ENCODE measurements at places on chromosomes 4 and X. TPM values are rescaled to one million over a fixed set of nuclear protein-coding genes. Genes with fewer than 3 reads are reported as not detected.

Gene TMEM31
- total RNA-seq = not detected

Gene FAM184B
- under 0.01 TPM for total RNA-seq

Gene SMPX
- total RNA-seq = not detected

Gene EMCN
- 0.49 TPM for total RNA-seq

Gene SHISA3
- not detected for total RNA-seq

Gene C4orf33
- 6.0 TPM for total RNA-seq

Gene SYP
- total RNA-seq = 0.73 TPM

Gene EGF
- 3.0 TPM for total RNA-seq

Gene MAGEA2
- total RNA-seq = not detected

Data from hair follicle dermal papilla cell (primary cell).